ENCODE measurements at places on chromosomes 5 and 9.

DNA sequence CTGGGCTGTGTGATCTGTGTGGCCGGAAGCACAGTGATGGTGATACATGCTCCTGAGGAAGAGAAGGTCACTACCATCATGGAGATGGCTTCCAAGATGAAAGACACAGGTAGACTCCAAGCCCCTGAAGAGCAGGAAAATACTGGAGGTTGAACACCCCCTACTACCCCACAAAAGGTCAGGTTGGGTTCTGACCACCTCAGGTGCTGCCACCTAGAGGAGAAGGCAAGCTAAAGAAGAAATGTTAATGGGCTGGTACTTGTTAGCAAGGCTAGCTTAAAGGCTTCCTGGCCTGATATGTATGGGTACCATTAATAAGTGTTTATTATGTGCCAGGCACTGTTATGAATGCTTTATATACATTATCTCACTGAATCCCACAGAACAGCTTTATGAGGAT, 11.7 kb downstream of the NIPAL4 start:
- DNase-seq: peak; percentile 20

DNA sequence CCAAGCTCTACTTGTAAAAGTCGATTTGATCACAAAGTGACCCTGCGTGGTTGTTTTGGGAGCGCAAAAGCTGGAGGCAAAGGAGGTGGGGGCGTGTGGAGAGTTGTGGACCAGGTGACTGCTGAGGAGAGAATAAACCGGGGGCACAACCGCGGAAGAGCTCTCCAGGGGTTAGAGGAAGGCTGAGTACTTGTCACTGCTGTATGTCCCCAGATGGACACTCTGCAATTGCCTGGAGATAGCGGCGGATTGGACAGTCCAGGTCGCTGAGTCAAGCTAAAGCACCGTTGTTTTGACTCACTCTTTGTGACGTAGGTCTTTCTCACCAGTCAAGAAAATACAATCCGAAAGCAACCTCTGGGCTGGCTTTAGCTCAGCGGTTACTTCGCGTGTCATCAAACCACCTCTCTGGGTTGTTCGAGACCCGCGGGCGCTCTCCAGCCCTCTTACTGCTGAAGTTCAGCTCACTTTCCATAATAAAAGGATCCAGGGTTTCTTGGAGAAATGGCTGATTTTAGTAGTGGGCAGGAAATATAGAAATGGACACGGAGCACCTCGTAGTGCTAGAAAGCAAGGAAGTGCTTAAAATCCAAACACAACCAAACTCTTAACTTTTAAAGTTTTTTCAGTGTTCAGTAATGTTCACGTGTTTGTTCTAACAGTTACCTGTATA, 25.7 kb downstream of the ZMAT2 start:
- peak; percentile 99 for DNase-seq

DNA sequence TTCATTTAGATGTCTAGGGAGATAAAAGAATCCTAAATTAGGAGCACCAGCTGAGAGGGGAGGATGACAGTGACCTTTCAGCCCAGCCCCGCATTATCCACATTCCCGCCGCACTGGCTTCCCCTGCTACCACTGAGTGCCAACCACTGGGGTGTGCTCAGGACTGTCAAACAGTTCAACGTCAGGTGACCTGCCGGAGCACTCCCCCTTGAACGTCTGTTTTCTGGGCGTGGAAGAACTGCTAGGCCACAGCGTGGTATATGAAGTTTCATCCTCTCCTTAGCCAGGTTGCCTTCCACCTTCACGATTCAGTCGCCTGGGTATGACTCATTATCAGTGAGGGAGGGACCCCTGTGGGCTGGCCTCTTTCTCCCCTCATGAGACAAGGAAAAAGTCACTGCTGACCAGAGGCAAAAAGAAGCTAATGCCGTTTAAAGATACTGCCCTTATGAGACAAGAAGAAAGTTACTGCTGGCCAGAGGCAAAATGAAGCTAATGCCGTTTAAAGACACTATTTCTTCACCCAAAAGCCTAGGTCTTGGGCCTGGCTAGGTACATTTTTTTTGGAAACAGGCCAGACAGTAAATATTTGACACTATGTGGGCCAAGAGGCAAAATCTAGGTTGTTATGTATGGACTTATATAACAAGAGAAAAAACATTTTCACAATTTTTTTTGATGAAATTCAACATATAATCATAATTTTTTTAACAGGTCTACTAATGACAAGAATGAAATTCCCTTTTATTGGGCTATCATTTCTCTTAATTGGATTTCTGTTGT, 4.6 kb downstream of the NMRK1 start:
- no peak for DNase-seq

DNA sequence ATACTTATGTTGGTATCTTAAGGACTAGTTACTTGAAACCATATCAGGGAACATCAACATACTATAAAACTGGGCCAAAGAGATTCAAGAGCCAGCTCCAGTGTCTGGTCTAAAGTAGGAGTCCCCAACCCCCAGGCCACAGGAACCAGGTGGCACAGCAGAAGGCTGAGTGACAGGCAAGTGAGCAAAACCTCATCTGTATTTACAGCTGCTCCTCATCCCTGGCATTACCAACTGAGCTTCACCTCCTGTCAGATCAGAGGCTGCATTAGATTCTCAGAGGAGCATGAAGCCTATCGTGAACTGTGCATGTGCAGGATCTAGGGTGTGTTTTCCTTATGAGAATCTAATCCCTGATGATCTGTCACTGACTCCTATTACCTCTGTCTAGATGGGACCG, 581.6 kb upstream of the CDH9 start:
- no peak for DNase-seq

DNA sequence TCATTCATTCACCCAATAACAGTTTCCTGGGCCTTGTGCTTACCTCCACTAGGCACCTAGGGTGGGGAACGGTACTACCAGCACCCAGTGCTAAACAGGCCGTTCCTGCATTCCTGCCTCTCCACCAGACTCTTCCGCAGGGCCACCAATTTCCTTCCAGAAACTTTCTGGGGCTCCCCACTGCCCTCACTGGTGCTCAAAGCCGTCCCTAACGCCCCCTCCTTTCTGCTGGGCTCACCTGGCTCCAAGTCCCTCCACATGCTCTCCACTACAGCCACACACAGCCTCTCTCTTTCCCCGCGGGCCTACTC, 1.4 kb downstream of the PHF19 start:
- no peak for DNase-seq

GRCh38 chr9:132032238-132032950, 47.3 kb downstream of the MED27 start:
- DNase-seq: no peak

DNA sequence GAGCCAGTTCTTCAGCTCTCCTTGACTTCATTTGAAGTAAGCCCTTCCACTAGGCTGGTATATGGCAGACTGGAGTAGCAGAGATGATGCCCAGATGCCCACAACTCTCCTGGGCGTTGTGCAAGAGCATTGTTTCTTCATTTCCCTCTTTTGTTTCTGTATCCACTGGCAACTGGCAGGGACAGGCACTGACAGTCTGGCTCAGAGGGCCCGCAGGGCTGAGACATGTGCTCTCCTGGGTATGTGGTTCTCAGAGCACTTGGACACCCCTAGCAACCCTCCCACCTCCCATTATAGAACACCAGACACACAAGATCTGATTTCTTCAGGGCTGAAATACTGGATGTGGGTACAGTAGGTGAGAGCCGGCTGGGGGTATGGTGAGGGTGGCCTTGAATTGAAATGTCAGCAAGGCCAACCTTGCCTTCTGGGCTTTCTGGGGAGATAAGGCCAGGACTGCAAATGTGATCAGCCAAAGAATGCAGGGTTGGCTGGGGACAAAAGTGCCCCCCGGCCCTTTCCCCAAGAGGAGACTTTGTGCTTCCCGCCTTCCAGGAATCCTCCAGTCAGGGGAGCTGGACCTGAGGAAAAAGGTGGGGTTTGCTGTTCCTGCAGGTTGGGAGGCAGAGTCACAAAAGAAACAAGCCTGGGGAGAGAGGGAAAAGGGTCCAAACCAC, 28.6 kb upstream of the CTNNA1 start:
- no peak for DNase-seq

GRCh38 chr9:120729791-120730241, 15.5 kb upstream of the MEGF9 start:
- no peak for DNase-seq

DNA sequence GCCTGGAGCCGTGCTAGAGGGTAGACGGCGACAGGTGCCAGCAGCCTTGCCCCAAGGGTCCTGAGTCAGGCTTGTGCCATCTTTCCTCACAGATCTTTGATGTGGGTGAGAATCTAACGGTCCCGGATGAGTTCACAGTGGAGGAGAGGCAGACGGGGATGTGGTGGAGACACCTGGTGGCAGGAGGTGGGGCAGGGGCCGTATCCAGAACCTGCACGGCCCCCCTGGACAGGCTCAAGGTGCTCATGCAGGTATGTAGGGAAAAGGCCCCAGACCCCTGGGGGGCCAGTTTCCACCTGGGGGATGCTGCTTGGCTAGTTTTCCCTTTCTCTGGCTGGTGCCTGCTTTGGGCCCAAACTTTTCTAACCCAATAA, 24.0 kb downstream of the PTGES2 start:
- no peak for DNase-seq

DNA sequence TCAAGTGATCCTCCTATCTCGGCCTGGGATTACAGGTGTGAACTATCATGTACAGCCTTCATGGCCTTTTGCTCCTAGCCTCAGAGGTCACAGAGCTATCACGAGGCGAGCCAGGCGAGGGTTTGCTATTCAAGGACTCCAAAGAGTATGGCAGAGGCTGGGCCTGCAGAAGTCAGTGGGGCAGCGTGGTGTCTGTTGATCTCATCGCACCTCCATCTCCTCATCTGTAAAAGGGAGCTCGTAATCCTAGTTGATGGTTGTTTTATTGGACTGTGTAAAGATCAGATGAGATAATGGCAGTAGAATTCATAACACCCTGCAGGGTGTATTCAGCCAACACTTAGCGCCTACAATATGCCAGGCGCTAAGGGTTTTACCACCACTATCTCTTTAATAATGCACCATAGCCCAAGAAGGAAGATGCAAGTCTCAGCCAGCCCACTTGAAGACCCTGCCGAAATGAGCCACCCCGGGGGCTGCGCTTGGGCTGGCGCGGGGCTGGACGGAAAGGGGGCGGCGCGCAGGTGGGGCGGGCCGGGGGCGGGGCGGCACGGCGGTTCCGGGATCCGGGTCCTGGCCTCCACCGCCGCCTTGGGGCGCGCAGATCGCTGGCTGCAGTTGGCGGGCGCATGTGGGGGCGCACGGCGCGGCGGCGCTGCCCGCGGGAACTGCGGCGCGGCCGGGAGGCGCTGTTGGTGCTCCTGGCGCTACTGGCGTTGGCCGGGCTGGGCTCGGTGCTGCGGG, at the start of gene GALNT12:
TSS of gene GALNT12 (plus strand) at position 601 of the 744 bp plus-strand sequence. CDS start at position 630, 29 bp downstream.
- peak; percentile 26 for DNase-seq

GRCh38 chr5:157463081-157463480, 3.1 kb downstream of the NIPAL4 start:
- DNase-seq: no peak

- no peak for DNase-seq
Measured at GRCh38 chr5:130286971-130287370, 382.7 kb downstream of the CHSY3 start.

DNA sequence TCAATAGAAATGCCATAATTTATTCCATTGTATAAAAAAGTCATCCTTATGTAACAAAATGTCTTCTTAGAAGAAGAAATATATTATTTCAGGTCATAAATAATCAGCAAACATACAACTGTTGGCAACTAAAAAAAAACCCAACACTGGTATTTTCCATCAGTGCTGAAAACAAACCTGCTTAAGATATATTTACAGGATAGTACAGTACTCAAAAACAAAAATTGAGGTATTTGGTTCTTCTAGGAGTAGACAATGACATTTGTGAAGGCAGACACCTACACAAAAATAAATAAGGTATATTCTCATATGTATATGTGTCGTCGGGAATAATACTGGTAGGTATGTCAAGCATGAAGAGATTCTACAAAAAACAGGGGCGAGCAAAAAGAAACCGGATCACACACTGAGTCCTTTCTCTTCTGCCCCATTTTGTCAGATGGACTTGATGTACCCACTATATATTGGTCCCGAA, 2.9 kb downstream of the DUSP1 start:
- DNase-seq: no peak

DNA sequence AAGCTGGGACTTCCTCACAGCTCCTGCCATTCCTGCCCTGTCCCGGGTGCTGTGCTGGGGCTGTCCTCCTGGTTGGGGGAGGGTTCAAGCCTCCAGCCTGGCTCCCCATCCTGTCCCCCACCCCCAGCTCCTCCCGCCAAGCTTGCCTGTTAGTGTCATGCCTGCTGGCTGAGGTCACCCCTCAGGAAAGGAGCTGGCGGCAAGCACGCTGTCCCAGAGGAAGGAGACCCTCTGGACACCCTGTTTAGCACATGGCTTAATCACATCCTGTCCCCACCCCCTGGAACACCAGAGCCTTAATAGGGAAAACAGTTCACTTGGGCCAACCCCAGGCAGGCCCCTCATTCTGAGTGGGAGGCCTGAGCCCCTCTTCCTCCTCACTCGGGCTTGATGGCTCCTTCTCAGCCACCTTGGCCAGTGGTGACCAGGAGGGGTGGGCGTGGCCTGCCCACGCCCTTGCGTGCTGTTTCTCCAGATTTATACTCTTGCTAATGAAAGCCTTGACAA, 9.2 kb upstream of the PHYHD1 start:
- no peak for DNase-seq

GRCh38 chr5:133298447-133298846, 246.6 kb downstream of the HSPA4 start:
- DNase-seq: no peak

- no peak for DNase-seq
Measured at GRCh38 chr9:104838958-104839357, 75.0 kb downstream of the NIPSNAP3B start.

DNA sequence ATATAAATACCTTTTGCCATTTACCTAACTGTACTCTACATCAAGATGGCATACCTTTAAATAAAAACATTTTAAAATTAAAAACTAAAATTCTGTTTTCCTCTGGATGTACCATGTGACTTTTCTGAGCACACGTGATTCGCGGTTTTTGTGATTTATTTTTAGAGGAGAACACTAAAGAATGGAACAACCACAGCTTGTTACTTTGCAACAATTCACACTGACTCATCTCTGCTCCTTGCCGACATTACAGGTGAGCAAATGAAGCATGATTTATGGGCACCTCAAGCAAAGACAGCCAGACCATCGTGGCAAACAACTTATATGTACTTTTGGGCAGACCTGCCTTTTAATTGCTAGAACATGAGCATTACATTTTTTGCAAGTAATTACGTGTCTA, 61.3 kb downstream of the GDA start:
- no peak for DNase-seq

- no peak for DNase-seq
Measured at GRCh38 chr9:19665146-19665863, 123.5 kb downstream of the SLC24A2 start.

- peak; percentile 11 for DNase-seq
Measured at GRCh38 chr9:86238861-86239770, 20.3 kb downstream of the C9orf153 start.

DNA sequence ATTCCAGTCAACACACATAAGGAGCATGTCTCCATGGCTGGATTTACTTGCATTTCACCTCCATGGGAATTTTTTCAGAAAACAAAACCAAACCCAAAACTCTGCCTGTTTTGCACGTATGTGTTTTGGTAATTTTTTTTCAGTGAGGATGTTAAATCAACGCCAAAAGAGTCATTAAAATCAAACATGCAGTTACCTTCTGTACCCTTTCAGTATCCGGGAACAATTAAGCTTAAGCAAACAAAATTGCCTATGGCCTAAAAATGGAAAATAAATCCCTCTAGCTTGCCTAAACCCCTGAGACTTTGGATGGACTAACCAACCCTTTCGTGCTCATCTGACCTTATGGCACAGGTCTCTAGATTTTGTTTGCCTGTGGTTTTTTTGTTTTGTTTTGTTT, 209.2 kb upstream of the KLF4 start:
- DNase-seq: no peak
